ENCODE measurements at places on chromosomes 3 and 15.

- no peak for DNase-seq
These were observed 167.2 kb downstream of the CNTN3 start for GRCh38 chr3:74447221-74447620.

- DNase-seq, result no peak
These were observed 49.2 kb downstream of the MRPL3 start for GRCh38 chr3:131453533-131453932.

DNA sequence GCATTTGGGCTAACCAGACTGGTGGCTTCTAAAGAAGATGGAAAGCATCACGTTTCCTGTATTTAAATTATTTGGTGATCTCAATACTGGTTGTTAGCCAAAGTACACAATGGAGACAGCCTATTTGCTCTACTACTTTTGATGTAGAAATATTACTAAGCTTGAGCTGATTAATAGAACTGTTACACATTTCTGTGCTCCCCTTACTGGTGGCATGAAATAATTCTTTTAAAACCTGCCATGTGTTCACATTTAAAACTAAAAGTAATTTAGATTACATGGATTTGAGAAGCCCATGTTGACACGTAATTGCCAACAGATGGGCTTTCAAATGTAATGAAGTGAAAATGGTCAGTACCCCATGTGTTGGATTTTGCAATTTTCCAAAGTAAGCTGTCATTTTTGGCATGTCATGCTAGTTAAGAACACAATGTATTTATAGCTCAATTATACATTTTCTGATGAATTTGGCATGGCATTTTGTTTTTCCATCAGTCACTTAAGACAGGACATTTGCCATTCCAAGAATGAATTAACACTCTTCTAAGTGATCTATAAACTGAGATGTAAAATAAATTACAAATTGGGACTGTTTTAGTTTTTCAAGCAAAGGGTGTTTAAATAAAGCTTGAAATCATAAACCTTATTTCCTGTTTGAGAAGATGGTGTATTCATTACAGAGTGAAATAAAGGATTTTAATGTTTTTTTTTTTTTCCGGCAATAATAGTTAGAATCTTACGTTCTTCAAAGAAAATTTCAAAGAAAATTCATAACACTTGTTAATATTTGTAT, 10.8 kb upstream of the RARRES1 start:
- DNase-seq, result no peak

DNA sequence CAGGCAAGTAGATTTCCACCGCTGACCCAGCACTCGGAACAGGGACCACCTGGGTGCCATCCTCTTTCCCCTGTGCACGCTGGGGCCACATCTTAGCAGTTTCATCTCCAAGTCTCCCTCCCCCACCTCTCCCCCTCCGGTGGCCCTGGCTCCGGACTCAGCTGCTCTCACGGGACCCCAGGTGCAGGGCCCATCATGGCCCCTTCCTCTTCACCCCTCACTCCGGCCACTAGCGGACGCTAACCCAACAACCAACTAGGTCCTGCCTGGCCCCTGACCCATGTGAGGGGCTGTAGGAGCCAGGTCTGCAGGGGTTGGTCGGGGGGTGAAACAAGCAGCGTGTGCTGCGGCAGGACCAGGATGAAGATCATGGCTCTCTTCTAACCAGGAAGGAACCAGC, 31.3 kb upstream of the IQSEC1 start:
- no peak for DNase-seq

- DNase-seq, result no peak
These were observed 6.7 kb upstream of the ALCAM start for GRCh38 chr3:105360003-105360402.

- no peak for DNase-seq
These were observed 191.6 kb downstream of the SV2B start for GRCh38 chr15:91291673-91292072.

DNA sequence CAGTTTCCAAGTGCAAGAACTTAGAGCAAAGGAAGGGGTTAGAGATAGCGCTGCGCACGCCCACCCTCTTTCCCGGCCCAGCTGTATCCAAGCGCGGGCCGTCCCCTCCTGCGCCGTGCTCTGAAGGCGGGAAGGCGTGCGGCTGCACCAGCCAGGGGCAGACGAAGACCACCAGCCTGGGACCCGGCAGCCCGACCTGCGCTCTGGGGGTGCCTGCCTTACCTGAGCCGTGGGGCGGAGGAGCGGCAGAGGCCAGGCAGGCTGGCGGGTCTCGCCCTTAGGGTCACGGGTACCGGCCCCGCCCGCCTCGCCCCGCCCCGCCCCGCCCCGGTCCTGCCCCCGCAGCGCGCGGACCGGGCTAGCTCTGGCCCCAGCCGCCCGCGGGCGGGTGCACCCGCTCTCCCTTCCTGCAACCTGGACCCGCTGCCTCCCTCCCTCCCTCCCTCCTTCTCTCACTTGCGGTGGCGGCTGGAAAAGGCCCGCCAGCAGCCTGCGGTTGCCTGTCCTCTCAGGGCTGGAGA, at the start of gene WDR72:
Gene WDR72, minus strand, starts transcription at position 253 of the 521 bp plus-strand sequence. CDS start 26,514 bp downstream, outside the sequence.
- DNase-seq, result no peak
